ENCODE measurements at places on chromosomes 11 and 22.

DNA sequence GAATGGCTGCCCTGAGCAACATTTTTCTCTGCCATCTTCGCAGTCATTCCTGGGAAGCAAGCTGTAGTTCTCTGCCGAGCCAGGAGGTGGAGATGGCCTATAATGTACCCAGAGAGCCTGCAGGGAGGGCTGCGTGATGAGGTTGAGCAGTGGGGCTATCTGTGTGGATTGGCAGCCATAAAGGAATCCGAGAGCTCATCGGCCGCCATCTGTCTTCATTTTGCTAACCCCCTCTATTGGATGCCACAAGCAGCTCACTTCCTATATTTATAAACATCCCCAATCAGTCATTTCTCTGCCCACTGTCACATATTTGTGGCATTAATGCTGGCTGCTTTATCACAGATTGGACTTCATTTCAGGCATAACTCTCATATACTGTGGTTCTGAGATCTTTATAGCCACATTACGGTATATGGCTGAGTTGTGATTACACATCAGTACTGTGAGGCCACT, 209.5 kb downstream of the NTM start:
- DNase-seq: peak; percentile 22

GRCh38 chr22:43884600-43885318, 7.1 kb downstream of the PNPLA5 start:
- DNase-seq: peak; percentile 69

DNA sequence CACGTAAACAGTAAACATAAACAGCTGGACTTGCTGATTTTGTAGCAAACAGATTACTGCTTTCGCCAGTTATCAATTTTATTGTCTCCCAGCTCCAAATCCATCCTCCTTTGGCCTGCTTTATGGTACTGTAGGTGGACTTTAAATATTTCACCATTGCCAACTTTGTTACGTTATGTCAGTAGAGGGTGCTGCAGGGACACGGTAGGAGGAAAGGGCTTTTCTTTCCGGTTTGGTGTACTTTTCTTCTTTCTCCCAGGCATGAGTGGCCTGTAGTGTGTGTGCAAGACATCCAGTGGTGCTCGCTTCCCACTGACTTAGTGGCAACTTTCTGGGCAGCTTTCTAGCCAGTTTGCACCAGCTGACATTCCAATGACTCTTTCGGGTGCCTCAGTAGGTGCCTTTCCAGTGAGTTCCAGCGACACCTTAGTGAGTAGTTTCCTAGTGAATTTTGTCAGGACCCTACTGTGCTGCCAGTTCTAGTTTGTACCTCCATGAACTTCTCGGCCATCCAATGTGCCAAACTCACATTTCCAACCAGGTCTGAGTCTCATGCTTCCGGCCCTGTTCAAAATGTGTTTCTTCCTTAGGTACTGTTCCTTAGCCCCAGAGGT, 267.6 kb upstream of the TENM4 start:
- peak; percentile 52 for DNase-seq

- DNase-seq: peak; percentile 40
Observed at GRCh38 chr11:57649826-57650738, at the start of gene YPEL4. TSS of gene YPEL4 (minus strand) at chr11:57649912. CDS start at chr11:57647107, 2,805 bp downstream.

- no peak for DNase-seq
Observed at GRCh38 chr11:9784602-9785315, 120.9 kb downstream of the SWAP70 start.

DNA sequence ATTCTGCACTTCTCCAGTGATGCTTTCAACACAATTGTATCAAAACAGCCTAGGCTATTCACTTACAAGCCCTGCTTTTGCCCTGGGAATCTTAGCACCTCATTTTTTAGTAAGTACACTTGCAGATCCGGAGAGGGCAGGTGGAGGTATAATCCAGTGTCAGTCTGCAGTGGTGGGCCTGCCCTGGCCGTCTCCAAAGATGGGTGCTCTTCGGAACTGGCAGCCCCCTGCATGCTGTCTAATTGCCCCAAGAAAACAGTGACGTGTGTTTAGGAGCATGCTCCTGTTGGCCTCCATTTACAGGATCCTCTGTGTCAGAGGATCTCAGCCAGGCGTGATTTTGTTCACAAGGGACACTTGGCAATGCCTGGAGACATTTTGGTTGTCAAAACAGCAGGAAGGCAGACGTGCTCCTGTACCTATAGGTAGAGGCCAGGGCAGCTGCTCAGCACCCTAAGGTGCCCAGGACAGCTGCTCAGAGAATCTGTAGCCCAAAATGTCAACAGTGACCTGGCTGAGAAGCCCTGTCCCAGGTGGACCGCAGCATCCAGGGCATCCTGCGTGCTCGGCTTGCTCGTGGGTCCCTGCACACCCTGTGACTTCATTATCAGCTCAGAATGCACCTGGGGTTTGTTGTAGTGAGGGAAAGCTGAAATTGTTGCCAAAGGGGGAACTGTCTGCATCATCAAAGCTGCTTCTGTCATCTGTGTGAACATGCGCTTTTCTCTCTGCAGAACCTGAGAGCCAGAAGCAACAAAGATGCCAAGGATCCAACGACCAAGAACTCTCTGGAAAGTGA, 90.7 kb downstream of the BCR start:
- DNase-seq: no peak

- no peak for DNase-seq
Observed at GRCh38 chr11:127844876-127845275, 742.5 kb downstream of the ETS1 start.

GRCh38 chr22:17264321-17265052, 45.3 kb upstream of the ADA2 start:
- DNase-seq: no peak

DNA sequence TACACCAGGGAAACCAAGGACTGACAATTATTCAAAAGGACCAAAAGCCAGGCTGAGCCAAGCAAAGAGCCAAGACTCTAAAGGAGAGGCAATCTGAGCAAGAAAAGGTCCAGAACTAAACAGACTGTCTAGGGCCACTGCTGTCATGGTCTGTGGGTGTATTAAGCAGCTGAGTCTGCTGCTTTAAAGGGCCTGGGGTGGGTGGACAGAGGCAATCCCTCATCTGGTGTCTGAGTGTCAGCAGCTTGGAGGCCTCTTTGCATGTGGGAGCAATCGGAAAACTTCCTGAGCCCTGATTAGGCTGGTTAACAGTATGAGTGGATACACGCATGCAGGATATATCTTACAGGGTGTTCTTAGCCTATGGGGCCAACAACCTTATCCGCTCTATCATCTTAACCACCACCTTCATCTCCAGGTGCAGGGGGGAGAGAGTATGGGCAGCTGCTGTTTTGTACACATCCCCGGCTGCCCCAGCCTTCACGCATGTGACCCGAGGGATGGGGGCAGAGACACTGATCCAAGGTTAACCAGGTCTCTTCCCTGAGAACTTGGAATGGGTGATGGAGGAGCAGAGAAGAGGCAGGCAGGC, 67.5 kb upstream of the TIMP3 start:
- no peak for DNase-seq

- no peak for DNase-seq
Observed at GRCh38 chr22:31646186-31647019, 15.6 kb downstream of the PISD start.

- DNase-seq: no peak
Observed at GRCh38 chr11:10050561-10050960, 243.5 kb downstream of the SBF2 start.

DNA sequence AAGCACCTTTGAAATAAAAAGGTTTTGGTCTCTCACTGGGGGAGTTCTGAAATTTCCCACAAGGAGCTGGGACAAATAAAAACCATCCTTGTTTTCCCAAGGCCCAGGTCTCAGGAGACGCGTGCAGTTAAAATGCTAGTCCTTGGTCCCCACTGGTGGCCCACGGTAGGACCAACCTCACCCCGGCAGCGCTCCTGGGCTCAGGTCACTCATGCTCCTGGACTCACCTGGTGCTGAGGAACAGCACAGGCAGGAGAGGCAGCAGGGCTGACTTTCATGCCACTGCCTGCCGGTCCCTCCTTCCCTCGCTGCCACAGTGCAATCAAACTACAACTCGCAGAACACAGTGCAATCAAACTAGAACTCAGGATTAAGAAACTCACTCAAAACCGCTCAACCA, 356.8 kb upstream of the CCDC179 start:
- no peak for DNase-seq

- DNase-seq: no peak
Observed at GRCh38 chr11:15622231-15622890, 507.6 kb downstream of the INSC start.

DNA sequence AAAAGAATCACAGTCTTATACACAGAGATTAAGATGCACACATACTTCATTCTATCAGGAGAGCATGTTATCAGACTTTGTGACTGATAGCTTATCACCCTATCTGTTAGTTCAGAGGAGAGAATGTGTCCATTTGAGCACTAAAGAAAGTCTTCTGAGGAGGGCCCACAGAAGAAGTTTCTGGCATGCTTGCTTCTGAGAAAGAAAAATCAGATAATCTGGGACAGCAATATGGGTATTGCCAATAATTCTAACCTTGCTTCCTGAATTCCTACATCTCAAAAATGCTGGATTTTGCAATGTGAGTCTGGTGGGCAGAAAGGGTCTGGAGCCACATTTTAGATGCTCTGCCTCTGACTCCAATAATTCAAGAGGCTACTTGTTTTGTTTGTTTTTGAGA, 128.9 kb downstream of the RBFOX2 start:
- DNase-seq: no peak

DNA sequence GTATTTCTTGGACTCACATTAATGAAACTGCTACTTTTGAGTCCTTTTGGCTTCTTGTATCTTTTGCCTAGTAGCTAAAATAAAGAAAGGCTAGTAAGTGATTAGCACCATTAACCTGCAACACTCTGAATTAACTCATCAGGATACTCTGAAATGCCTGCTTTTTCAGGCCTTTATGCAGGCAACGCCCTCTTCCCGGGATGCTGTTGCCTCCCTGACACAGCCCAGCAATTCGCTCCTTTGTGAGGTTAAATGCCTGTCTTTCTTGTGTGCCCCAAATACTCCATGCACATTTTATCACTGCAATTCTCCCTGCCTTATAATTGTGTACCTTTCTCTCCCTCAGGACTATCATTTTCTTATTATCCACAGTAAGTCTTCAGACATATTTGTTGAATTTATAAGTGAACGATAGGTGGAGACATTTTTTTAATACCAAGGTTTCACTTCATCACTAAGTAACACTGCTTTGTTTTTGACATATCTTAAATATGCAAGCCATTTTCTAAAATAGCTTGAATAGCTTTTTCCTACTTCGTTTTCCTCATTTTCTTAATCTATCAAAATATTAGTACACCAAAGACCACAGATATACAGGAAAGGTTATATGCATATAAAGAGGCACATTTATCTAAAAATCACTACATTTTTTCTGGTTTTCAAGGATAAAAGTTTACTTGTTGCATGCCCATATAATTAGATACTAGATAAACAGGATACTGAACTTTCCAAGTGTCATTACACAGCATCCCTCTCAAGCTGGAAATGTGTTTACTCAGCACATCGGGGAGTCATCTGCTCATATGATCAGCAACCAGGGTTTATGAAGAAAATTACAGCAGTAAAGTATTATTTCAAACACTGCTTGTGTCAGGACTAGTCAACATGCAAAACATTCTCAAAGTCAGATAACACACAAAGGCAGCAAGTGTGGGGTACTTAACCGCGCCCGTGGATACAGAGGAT, 48.5 kb upstream of the DDI1 start:
- no peak for DNase-seq

GRCh38 chr11:128573638-128574037, 13.7 kb downstream of the ETS1 start:
- DNase-seq: no peak

DNA sequence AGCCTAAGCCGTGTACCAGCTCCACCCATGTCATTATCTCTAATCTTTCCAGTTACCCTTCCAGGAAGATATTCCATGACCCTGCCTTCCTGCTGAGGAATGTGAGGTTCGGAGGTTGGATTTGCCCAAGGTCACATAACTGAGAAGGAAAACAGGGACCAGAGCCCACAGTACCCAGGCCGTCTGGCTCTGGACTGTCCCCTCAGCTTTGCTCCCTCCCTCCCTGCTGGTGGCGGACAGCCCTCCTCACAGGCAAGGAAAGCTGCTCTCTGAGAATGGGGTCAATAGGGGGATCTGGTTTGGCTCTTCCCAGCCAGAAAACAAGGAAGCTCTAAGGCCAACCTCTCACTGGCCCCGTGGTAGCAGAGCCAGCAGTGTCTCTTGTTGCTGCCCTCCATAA, 63.3 kb downstream of the SYN3 start:
- no peak for DNase-seq

DNA sequence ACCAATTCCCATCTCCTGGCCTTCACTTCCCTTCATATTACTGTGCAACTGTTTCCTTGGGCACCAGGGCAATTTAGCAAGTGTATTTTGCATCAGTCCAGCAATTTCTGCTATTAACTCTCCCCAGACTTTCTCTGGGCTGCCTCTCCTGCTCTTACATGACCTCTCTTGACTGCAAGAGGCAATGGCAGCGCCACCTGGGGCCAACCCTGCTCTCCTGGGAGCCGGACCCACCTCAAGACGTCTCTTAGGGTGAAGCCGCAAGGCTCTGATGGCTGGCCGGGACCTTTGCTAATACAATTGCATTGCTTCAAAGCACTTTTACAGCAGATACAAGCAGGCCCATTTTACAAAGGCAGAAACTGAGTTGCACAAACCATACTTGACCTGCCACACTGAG, 360.2 kb downstream of the CADM1 start:
- no peak for DNase-seq

DNA sequence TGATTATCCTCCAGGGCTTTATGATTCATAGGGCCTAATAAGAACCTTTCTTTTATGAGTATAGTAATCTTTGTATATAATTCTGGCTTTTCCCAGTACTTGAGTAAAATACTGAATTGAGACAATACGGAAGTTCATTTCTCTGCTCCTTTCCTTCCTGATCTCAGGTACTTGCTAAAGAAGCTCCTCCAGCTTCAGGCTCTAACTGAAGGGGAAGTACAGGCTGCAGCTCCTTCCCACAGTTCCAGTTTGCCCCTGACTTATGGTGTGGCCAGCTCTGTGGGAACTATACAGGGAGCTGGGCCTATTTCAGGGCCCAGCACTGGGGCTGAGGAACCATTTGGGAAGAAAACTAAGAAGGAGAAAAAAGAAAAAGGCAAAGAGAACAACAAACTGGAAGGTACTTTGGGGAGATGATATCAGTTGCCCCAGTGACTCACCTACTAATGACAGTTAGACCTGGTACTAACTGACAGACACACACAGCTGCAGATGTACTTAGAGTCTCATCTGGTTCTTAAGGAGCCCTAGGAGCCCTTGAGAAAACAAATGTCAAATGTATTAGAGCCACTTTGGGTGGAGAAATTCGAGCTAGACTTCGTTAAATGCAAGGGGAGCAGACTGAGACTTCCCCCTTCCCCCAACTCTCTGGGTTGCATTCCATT, 3.0 kb downstream of the TBRG1 start:
- DNase-seq: no peak

- DNase-seq: no peak
Observed at GRCh38 chr11:56172256-56172830, 4.1 kb upstream of the OR5J2 start.

DNA sequence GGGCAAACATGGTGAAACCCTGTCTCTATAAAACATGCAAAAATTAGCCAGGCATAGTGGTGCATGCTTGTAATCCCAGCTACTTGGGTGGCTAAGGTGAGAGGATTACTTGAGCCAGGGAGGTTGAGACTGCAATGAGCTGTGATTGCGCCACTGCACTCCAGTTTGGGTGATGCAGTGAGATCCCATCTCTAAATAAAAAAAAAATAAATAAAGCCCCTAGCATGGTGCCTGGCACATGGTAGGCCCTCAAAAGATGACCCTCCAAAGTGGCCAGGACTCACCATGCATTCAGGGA, 74.6 kb downstream of the PTPRJ start:
- DNase-seq: no peak

- DNase-seq: no peak
Observed at GRCh38 chr11:117127171-117127901, 16.8 kb upstream of the PAFAH1B2 start.

GRCh38 chr11:541433-541885, 4.1 kb downstream of the LRRC56 start:
- DNase-seq: no peak

Data from RPMI8226 (cell line).